Hypothalamus (tissue), 51 donors: ENCODE measurements at places on chromosomes 3 and 15.

GRCh38 chr3:48294611-48295263 lies 38.7 kb downstream of the SPINK8 start:
- no peak for DNase-seq

GRCh38 chr3:49313896-49314688 lies 25.8 kb downstream of the USP4 start:
- DNase-seq = no peak

DNA sequence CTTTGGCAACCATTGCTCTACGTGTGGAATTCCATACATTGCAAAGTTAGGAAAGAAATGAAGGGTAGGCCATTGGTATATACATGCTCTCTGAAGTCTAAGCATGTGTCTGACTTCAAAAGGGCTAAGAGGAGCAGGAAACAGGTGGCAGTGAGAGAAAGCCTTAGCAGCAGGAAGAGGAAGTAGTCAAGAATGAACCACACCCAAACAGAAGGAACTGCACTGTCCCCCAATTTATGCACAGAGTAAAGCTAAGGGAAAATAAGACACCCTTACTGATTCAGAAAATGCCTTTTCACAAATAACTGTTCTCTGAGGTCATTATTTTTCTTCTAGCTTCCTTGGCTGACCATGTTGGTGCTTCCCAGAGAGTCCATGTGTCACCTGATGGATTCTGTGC lies 575.4 kb downstream of the NTRK3 start:
- no peak for DNase-seq

DNA sequence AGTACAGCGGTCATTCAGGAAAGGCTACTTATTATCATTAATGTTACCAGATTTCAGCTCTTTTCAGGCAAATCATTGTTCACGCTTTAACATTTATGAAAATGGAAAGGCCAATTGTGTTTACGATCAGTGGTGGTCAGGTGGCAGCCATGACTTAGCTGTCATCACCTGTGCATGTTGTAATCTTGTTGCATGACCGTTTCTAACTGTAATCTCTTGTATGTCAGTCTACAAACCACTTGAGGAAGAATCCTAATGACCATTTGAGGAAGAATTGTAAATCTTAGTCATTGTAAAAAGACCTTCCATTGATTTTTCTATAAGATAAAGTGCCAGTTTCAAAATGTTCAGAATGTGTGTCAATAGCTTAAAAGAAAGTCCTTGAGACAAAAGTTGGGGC lies 100.4 kb downstream of the SERPINI1 start:
- DNase-seq = no peak

GRCh38 chr15:93152360-93152759 lies 63.3 kb upstream of the RGMA start:
- DNase-seq = no peak

DNA sequence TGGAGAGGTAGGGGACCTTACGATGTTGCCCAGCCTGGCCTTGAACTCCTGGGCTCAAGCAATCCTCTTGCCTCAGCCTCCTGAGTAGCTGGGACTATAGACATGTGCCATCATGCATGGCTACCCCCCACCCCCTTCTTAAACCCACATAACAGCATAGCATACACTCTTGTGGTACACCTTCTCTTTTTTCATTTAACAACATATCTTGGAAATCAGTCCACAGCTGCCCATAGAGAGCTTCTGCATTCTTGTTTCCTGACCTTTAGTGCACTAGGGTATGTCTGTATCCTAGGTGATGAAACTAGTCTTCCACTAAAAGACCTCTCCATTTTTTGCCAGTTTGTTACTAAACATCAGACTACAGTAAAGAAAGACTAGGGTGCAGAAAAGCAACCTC lies 33.0 kb downstream of the SLC28A1 start:
- DNase-seq = no peak
